ENCODE measurements at places on chromosomes 4 and X.
A peak's percentile ranks its signal among the peaks of the same experiment; 100 is the strongest.

DNA sequence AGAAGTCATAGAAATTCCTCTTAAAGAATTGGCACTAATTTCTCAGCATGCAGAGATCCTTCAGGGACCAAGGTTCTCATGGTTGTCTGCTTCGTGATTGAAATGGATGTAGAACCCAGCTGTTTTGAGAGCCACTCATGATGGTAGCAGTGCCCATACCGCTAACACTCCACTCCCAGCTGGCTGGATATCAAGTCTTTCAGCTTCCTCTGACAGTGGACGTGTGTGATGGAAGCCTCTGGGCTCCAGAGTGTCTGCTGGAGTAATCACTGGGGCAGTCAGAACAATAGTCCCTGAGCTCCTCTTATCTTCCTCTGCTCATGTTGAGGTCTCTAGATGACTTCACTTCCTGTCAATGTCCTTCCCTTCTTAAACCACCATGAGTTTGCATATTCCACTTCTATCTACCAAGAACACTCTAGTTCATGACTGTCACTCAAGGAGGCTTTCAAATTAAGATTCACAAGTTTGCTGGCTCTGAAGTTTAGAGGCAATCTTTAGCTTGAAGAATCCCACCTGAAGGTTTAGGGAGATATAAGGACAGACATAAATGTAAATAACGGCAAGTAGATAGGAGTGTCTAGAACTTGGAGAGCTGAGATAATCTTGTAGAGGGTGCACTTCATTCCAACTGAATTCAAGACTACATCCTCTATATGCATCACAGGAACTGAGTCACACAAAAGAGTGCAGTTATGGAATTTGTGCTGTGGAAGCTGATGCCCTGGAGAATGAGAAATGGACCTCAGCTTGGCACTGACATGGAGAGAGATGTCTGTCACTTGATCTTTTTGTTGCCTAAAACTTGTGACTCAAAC, 64.5 kb upstream of the WDR1 start:
- peak; percentile 60 for DNase-seq

GRCh38 chr4:156238171-156238570, 284.5 kb upstream of the CTSO start:
- DNase-seq = no peak

DNA sequence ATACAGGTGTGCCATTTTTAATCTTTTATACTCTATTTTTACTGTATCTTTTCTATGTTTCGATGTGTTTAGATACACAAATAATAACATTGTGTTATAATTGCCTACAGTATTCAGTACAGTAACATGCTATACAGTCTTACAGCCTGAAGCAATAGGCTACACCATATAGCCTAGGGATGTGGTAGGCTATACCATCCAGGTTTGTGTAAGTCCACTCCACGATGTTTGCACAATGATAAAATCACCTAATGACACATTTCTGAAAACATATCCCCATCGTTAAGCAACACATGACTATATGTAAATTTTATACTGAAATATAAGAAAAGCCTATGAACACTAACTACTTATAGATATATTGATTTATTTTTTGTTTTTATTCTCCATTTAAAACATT, 48.9 kb upstream of the EXOC1L start:
- no peak for DNase-seq

DNA sequence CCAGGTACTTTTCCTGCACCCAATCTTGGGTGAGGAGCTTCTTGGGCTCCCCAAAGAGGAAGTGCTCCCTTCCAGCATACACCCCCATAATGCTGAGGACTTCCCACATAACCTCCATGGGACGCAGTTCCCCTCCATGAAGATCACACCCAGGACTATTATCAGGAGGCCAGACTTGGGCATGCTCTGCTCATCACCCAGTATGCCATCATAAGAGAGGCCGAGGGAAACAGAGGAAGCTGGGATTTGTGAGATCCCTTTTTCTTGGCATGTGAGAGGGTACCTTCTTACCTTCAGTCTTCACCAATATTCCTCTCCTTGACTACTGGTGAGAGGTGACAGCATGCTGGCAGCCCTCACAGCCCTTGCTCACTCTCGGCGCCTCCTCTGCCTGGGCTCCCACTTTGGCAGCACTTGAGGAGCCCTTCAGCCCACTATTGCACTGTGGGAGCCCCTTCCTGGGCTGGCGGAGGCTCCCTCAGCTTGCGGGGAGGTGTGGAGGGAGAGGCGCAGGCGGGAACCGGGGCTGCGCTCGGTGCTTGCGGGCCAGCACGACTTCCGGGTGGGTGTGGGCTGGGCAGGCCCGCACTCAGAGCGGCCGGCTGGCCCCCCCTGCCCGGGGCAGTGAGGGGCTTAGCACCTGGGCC, 15.7 kb upstream of the HSFX1 start:
- DNase-seq = no peak

DNA sequence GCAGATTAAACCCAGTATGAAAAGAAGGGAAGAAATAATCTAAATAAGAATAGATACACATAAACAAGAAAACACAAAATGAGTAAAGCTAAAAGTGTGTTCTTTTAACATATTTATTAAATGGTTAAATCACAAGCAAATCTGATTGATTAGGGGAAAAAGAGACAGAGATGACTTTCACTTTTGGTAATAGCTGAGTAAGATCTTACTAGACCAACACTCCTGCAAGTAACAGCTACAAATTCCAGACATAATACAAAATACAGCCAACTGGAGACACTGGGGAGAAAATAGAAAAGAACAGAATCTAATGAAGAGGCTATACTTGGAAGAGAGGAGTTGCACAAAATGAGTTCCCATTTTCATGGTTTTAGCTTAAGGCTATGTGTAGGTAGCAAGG, 33.5 kb downstream of the OR13H1 start:
- DNase-seq = no peak

DNA sequence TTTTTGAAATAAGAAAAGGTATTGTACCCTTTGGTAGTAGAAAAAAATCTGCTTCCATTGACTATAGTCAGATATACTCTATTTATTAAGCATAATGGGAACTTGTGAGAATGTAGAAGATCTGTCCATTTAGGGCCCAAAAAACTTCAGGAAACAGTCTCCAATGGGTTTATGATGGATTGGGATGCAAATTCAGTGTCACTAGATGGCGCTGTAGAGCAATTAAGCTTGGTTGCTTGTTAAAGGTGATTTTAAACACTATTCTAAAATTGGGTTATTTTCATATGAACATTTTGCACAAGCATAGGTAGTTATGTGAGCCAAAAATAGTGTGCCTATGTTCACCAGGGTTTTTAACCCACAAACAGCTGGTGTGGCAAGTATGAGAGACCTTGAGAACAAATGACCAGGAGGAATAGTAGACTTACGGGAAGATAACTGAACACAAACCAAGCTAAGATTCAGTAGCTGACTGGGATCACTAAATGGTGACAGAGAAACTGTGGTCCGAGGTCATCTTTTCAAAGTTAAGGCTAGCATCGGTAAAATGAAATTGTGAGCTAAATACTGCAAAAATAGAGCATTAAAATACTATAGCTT, 80.3 kb upstream of the LSM6 start:
- DNase-seq = peak; percentile 65

DNA sequence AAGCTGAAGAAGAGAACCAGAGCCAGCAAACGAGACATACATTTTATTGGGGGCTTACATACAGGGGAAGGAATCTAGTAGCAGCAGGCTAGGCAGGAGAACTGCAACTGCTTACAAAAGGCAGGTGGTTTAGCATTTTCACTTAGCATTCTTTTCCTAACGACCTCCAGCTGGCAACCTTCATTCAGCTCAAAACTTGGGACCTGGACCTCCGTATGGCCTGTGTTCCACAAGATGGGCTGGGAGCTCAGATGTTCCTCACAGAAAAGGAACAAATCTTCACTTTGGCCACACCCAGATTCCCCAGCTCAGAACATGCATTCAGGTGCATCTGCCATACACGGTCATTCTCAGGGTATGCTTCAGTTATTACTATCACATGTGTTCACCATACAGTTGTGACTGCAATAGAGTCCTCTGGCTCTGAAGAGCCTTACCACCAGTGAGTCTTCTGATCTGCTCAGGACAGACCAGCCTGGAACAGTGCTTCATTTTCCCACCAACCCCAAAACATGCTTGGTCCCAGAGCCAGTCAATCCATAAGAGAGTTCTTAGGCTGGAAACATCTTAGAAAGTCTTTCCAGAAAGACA, 29.6 kb upstream of the AP1AR start:
- no peak for DNase-seq

- no peak for DNase-seq
These were observed 7.3 kb downstream of the SLC25A5 start for GRCh38 chrX:119475389-119476101.

GRCh38 chr4:33162122-33162521, 2442.0 kb downstream of the PCDH7 start:
- no peak for DNase-seq

DNA sequence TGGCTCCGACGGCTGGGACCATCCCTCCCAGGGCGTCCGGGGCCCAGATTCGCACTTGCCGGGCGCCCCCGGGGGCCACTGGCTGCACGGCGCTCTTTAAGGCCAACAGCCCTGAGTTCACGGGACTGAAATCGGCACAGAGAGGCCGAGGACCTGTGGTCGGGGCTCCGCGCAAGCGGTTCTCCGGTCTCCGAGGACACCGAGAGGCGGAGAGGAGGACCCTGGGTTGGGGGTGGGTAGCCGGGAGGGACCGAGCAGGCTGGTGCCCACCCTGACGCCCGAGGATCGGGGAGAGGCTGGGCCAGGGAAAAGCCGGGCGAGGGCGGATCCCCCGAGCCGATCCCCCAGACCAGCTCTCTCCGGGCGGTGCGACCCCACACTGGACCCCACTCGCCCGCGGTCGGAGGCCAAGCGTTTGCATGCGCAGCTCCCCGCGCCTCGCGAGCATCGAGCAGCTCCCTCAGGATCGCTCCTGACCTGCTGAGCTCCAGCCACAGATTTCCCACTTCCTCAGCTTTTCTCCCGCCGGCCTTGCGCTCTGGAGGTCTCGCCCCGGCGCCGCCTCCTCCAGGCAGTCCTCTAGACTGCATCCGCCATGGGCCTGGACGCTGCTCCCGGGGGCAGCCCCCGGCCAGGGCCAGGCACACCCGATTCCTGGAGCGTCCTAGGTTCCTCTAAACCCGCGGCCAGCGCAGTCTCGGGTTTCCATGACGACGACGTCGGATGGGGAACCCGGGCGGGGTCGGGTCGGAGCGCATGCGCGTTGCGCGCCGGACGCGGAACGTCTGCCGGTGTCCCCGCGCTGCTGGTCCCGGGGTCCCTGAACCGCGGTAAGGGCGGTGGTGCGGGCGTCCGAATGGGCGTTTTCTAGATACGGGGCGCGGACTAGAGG, 17.6 kb upstream of the NAT8L start:
- no peak for DNase-seq

GRCh38 chrX:26783512-26784225, 567.7 kb downstream of the MAGEB5 start:
- DNase-seq = peak; percentile 71

GRCh38 chr4:131207589-131207988, 1941.5 kb upstream of the PCDH10 start:
- no peak for DNase-seq

DNA sequence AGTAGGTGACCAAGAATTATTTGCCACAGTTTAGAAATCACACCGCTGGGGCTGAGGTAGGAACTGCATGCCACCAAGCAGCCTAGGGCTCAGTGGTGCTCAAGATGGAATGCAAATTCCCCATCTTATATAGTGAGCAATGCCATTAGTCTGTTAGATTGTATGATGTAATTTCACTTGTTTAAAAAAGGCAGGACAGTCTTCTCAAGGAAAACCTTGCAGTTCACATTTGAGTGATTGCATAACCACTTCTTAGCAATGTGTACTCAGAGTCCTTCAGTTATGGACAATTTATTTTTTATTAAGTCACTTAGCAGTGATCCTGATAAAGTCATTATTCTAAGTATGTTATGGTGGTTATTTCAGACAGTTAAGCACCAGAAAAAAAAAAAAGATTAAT, 142.9 kb upstream of the SFRP2 start:
- DNase-seq = no peak

DNA sequence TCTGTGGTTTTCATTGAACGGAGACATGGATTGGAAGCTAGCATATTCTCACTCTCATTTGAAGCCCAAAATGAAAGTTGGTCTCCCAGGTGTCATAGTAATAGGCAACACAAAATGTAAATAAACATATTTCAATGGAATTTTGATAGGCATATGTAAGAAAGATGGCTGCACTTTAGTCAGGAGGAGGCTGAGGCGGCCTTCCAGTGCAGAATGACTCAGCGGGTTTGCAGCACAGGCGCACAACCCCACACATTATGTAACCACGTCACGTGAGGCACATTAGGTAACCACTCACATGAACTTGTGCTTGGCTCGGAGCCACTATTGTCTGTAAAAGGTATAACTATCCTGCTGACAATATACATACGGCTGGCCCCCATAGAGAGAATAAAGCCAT, 381.7 kb downstream of the GPAT3 start:
- no peak for DNase-seq

DNA sequence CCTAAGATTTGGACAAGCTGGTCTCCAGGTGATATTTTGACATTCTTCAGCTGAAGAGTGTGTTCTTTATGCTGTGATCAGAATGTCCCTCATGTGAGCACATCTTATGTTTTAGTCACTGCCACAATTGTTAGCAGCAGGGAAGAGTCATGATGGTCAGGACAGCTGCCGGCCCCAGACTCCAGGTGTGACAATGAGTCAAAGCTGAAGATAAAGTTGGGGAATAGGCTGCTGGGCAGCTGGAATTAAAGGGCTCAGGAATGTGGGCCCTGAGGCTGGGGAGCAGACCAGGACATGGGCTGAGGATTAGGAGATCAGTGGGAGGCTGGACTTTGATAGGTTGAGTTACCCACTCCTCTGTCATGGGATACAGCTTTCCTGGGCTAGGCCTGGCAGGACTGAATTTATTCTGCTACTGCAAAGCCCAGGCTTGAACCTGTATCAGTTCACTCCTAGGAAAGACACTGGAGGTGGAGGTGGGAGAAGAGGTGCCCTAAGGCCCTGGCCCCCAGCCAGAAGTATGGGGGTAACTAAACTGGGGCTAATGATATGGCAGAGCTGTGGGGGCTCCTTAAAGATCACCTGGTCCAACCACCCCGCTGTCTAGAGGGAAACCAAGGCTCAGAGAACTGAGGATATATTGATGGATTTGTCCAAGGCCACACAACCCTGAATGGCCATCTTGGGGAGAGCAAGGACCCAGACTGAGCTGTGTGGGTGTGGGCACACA, 119.5 kb downstream of the PJA1 start:
- no peak for DNase-seq

DNA sequence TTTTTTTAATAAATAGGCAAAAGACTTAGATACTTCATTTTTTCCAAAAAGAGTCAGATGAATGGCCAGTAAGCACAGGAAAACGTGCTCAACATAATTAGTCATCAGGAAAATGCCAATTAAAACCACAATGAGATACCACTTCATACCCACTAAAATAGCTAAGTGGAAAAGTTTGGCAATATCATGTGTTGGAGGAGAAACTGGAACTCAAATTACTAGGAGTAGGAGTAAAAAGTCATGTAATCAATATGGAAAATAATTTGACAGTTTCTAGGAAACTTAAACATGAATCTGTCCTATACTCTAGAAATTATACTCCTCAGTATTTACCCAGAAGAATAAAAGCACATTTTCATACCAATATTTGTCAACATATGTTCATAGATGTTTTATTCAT, 449.8 kb downstream of the INPP4B start:
- no peak for DNase-seq
